ENCODE measurements at places on chromosomes 3 and 15.

DNA sequence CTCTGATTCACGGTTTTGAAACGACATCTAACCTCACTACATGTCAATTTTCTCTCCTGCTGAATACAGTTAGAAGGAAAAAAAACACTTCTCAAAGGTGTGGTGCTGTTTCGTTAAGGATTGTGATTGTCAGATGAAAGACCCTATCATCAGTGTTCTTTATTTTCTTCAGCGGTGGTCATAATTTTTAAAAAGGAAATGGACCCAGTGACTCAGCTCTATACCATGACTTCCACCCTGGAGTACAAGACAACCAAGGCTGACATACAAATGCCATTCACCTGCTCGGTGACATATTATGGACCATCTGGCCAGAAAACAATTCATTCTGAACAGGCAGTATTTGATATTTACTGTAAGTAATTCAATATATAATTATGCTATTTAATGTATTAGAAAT, 167.8 kb downstream of the ALCAM start:
- DNase-seq: no peak

DNA sequence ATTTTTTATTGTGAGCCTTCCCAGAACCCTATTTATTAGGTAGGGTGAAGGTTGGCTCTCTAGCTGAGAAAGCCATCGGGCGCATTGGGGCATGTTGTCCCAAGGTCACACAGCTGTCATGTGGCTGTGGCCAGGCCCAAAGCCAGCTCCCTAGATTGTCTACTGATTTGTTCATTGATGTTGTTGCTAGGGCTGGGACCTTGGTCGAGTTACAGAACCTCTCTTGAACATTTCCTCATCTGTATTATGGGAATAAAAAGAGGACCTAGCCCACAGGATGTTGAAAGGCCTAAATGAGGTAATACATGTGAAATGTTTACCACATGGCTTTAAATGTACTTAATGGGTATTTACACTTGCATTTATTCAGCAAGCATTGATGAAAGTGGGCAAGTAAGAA, 252.5 kb downstream of the SUCLG2 start:
- DNase-seq: no peak

DNA sequence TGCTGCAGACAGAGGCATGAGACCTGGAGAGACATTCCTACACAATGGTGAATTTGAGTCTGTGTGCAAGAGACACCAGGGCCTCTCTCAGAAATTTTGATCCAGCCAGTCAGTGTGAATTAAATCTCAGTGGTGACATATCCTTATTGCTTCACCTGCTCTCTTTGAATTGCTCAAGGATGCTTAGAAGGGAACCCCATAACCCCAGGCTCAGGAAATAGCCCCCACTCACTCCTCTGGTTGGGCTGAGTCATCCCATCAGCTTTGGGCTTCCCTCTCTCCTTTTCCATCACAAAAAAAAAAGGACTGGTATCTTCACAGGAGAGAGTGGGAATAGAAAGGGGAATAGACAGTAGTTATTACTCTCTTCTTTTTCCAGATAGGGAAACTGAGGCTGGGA, 33.0 kb upstream of the LARS2 start:
- DNase-seq: no peak

DNA sequence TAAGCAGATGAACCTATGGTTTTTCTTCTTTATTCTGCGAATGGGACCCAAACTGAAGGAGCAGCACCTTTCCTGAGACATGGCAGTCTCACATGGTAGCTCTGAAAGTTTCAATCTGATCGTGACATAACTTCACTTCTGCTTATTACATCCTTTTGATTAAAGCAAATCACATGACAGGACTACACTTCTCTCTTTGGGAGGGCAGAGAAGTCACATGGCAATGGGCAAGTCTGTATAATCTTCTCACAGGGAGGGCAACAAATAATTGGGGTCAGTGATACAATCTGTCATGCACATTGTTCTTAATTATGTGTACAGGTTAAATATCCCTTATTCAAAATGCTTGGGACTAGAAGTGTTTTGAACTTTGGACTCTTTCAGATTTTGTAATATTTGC, 21.6 kb downstream of the NCBP2 start:
- no peak for DNase-seq

- DNase-seq: no peak
These were observed 40.8 kb upstream of the IQCF6 start for GRCh38 chr3:51819709-51820406.

- no peak for DNase-seq
These were observed 81.8 kb upstream of the SNRPA1 start for GRCh38 chr15:101376615-101377395.

DNA sequence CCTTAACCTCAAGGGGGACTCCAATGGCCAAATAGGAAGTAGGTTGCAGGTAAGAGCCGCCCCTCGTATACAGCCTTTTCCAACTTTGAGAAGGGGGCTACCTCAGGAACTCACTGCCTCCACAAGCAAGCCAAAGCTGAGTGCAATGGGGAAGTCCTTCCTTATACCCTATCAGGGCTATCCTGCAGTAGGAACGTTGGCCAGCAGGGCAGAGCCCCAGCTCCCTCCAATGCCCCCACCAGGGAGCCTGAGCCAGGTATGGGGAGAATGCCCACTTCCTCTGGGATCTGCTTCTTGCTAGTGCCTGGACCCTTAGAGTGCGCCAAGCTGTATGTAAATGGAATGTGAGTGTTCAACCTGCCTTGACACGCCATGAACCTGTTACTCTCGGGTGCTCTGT, 16.3 kb downstream of the CACNA2D2 start:
- DNase-seq: no peak

DNA sequence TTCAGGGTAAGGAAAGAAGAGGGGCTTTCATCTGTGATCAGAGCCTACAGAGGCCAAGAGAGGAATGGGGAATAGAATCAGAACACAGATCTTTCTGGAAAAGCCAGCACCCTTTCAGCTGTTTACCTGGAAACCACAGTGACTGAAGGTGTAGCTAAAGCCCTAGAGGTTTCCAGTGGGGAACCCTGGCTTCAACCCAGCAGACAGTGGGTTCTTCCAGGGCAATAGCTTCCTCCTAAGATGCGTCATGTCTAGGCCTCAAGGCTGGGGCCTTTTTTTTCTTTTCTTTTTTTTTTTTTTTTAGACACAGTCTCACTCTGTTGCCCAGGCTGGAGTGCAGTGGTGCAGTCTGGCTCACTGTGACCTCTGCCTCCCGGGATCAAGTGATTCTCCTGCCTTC, 3.1 kb upstream of the CPNE9 start:
- no peak for DNase-seq

DNA sequence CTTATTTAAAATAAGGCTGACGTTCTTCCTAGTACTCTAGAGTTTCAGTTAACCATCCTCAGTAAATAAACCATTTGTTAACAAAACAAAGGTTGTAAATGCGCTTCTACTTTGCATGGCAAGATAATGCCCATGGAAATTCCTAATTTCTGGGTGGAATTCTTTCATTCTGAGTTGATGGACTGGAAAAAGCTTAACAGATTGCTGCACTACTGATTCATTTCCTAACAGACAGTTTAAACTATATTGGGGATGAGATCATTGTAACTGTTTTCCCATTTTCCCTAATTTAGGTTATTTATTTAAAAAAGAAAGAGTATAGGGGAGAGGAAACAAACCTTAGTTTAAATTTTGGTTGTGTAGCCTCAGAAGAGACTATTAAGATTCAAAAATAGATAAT, 342.2 kb downstream of the NLGN1 start:
- DNase-seq: no peak

DNA sequence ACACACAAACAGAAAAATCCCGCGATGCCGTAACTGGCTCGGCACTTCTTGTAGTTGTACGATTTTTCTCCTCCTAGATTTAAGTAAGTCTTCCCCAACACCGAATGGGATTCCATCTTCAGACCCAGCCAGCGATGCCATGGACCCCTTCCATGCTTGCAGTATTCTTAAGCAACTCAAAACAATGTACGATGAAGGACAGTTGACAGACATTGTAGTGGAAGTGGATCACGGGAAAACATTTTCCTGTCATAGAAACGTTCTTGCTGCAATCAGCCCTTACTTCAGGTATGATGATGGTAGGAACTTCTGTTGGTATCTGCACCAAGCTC, 763 bp downstream of the KBTBD8 start:
- DNase-seq: peak; percentile 10

GRCh38 chr15:56244811-56245576, 1.3 kb upstream of the RFX7 start:
- DNase-seq: no peak

DNA sequence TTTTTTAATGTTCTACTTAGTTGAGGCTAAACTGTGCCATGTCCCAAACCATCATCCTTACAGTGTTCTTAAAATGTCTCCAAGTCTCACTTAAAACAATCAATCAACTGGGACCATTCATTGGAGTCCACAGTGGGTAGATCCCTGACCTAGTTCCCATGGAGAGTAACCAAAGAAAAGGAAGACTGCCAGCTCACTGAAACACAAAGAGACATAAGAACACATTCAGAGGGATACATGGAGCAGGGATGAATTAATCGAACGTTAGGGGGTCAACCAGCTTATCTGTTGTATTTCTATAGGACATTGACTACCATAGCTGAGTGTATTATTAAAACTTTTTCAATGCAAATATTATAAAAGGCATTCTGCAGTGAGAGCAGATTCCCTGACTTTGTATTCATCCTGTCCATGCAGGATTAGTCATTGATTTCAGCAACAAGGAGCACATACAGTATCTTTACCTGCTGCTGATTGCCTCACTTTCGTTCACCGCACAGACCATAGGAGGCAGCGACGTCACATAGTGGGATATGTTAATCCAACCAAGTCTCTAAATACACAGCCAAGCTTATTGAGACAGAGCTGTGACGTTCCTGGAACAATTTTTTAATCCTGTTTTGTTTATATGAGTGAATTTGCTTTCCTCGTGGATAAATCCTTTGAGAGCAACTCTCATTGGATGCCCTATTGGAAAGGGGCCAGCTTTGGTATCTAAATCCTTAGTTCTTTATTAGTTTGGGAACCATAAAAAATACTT, 364.9 kb upstream of the RBMS3 start:
- DNase-seq: no peak

DNA sequence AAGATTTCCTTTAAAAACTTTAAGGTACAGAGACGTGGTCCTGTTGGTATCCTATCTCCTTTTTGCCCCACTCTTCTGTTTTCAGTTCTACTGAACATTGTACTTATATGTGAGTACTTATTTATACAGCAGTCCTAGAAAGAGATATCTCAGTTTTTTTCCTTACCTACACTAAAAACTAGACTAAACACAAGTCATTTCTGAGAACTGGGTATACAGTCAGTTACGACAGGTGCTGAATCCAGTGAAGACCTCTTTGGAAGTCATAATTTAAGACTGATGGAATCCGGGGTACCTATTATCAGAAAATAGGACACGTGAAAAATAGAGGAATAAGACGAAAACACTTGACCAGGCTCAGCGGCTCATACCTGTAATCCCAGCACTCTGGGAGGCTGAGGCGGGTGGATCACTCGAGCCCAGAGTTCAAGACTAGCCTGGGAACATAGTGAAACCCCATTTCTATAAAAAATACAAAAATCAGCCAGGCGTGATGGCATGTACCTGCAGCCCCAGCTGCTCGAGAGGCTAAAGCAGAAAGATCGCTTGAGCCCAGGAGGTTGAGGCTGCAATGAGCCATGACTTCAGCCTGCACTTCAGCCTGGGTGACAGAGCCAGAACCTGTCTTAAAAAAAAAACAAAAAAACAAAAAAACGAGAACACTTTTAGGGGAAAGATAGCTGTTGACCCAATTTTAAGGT, 76.3 kb downstream of the KLHL25 start:
- DNase-seq: no peak

DNA sequence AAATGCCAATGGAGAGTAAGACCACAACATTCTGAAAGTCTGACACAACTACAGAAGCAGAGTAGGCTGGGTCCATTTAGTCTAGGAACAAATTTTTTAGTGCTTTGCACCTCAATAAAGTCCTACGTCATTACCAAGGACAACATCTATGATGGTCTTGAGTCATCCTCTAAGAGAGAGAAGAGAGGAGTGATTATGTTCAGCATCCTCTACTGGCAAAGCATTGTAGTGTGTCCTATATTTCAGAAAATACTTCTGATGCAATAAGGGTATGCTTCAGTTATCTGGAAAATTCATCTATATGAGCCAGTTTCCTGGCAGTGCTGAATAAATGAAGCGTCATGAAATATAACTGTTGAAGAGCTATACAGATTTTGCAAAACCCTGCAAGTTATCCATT, 95.6 kb downstream of the P2RY1 start:
- no peak for DNase-seq

GRCh38 chr3:18743761-18744160, 318.6 kb upstream of the SATB1 start:
- DNase-seq: no peak

DNA sequence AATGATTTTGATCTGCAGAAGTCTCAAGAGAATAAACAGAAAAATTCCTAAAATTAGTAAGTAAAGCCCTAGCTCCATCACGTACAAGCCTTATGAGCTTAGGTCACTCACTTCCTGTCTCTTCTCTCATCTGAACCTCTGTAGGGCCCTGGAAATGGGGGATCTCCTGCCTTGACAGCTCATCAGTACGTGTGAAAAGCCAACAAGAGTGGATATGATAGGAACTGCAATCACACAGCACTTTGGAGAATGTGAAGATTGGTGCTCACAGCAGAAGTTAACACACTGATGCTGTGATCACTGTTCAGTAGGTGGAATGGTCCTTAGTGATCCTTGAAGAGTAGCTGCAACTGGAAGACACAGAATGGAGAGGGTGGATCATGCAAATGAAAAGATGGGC, 27.8 kb upstream of the ALDH1L1 start:
- DNase-seq: no peak

- no peak for DNase-seq
These were observed 14.1 kb downstream of the SYNM start for GRCh38 chr15:99118801-99119546.

DNA sequence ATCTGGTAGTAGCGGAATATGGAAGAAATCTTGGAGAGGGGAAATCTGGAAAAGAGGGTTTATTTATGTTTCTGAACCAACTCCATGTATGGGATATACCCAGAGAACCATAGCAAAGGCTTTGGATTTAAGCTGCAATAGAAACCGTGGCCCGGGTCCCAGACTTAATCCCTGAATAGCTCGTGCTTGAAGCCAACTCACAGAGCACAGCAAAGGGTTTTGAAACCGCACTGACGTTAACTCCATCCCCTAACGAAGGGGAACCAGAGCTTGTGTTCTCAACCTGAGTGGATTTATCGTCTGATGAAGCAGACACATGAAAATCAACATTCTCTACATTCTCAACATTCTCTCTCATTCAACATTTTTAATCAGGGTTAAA, 154.6 kb downstream of the APBA2 start:
- DNase-seq: no peak

GRCh38 chr3:29090912-29091597, 189.8 kb upstream of the RBMS3 start:
- no peak for DNase-seq

DNA sequence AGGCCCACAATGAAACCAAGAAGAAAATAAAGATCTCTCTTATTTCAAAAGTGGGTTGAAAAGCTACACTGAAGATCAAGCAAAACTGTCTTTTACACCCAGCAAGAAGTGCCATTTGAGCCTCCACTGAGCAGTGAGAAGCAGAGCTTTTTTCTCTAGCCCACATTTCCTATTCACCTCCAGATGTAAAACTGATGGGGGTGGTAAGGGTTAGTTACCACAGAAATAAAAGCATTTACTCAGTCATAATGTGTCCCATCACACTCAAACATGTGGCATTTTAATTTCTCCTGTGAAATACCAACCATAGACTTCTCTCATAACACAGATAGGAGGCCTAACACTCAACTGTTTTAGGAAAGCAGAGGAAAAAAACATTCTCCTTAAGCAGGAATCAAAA, 21.0 kb downstream of the IFT57 start:
- no peak for DNase-seq

All from renal pelvis (tissue), 12 donors.